ENCODE measurements at places on chromosomes 2 and 18. TPM values are rescaled to one million over a fixed set of nuclear protein-coding genes. Genes with fewer than 3 reads are reported as not detected.

Gene LYPD6B
- not detected for total RNA-seq

GRCh38 chr2:171160119-171160955, at the start of gene TLK1:
TSS of gene TLK1 (minus strand) at chr2:171160893. CDS start at chr2:171160428, 465 bp downstream.
- H3K4me1 ChIP-seq = peaks cover 56% of the 10 kb centered on the region
- peaks cover 3% of the 10 kb centered on the region for H3K36me3 ChIP-seq
- peak; percentile 81 for DNase-seq
- no peaks in the 10 kb centered on the region for H3K27me3 ChIP-seq
- peak within 1 kb of the TSS; percentile 88 for H3K27ac ChIP-seq
- peak within 1 kb of the TSS; percentile 92 for H3K4me3 ChIP-seq

GRCh38 chr2:41830600-41830999, 217.2 kb upstream of the PKDCC start:
- no peak overlapping the region for H3K4me3 ChIP-seq
- H3K27me3 ChIP-seq = peaks cover 35% of the 10 kb centered on the region
- no peak overlapping the region for H3K27ac ChIP-seq
- H3K4me1 ChIP-seq = no peaks in the 10 kb centered on the region
- DNase-seq = no peak

DNA sequence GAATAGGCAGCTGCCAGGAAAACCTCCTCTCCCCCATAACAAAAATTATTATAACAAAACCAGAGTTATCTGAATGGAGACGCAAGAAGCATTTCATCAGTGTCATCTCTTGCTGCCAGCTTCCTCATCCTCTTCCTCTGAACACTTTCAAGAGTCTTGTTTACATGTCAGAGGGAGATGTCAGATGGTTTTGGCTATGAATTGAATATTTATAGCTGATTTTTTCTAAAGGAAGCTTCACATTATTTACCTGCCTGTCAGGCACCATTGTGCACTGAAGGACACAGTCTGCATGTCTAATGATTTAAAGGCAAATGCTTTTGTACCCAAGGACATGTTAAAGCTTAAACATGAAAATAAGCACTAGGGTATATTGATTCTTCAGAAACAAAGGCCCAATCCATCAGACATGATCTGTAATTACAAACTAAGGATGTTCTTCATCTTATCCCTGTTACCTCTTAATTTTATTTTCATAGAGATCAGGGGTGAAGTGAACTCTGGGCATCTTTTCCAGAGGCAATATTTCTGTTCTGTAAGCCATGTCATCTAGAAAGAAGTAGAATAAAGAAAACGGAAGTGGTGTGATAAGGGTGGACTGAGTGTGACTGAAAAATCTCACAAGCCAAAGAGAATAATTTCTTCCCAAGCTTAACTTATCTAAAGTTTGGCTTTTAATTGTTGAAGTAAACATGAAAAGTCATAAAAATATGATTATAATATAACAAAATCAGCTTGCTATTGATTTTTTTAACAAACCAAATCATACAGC, 168.7 kb downstream of the ANKRD44 start:
- H3K4me3 ChIP-seq = no peak overlapping the region
- DNase-seq = no peak
- no peaks in the 10 kb centered on the region for H3K27me3 ChIP-seq

Gene OSR1
- total RNA-seq = not detected

DNA sequence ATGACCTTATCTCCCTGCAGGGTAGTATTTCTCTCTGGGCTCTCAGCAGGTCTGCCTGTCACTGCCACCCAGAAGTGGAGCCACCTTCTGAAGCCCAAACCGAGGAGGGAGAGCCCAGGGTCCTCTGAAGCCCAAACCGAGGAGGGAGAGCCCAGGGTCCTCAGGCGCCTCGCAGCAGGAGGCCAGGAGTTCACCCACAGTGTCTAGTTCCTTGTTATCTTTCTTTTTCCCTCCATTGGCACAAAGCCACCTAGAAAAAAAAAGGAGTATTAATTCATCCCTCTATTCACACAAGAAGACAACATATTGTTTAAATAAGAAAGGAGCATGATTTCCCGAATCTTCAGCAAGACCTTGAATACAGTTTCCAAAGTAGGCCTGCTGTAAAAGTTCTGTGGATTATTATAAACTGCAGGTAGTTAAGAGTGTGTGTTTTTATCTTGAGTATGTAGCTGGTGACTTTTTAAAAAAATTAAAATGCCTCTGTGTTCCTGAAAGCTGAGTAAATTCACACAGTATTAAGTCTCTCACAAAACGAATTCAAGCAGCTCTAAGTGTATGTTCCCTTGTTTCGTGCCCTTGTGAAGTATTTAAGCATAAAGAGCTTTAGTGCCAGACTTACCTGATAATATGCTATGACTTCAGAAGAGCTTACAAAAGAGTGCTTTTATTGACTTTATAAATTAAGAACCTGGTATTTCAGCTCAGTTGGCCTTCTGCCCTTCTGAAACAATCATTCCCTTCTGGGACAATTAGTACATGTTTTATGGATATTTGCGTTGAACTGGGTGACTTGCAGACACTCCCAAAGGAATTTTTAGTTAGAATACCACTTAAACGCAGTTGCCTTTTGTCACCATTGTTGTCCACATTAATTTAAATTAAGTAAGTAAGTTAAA, 11.7 kb upstream of the GRHL1 start:
- H3K36me3 ChIP-seq = peaks cover 3% of the 10 kb centered on the region
- peaks cover 5% of the 10 kb centered on the region for H3K4me1 ChIP-seq
- no peak overlapping the region for H3K27ac ChIP-seq
- peaks cover 2% of the 10 kb centered on the region for H3K27me3 ChIP-seq
- H3K4me3 ChIP-seq = no peak overlapping the region

- H3K4me1 ChIP-seq = peaks cover 3% of the 10 kb centered on the region
- no peaks in the 10 kb centered on the region for H3K27me3 ChIP-seq
- DNase-seq = no peak
- H3K36me3 ChIP-seq = peaks cover 1% of the 10 kb centered on the region
- no peak overlapping the region for H3K4me3 ChIP-seq
Measured at GRCh38 chr2:168632709-168633121, 169.7 kb upstream of the NOSTRIN start.

Data from activated CD4-positive, alpha-beta memory T cell treated with anti-CD3 and anti-CD28 coated beads for 36 hours (primary cell).